ENCODE measurements at places on chromosomes 2 and 18. TPM values are rescaled to one million over a fixed set of nuclear protein-coding genes. Genes with fewer than 3 reads are reported as not detected.

GRCh38 chr18:7877609-7878008, 310.5 kb downstream of the PTPRM start:
- DNase-seq = no peak

- no peak for DNase-seq
These were observed 16.6 kb downstream of the MALL start for GRCh38 chr2:110099038-110099425.

GNAL gene
- 5.3 TPM for total RNA-seq

GRCh38 chr2:100818606-100819369, 1.2 kb upstream of the NPAS2 start:
- peak; percentile 69 for DNase-seq

- DNase-seq = no peak
These were observed 86.7 kb downstream of the FTCDNL1 start for GRCh38 chr2:199764273-199764800.

DNA sequence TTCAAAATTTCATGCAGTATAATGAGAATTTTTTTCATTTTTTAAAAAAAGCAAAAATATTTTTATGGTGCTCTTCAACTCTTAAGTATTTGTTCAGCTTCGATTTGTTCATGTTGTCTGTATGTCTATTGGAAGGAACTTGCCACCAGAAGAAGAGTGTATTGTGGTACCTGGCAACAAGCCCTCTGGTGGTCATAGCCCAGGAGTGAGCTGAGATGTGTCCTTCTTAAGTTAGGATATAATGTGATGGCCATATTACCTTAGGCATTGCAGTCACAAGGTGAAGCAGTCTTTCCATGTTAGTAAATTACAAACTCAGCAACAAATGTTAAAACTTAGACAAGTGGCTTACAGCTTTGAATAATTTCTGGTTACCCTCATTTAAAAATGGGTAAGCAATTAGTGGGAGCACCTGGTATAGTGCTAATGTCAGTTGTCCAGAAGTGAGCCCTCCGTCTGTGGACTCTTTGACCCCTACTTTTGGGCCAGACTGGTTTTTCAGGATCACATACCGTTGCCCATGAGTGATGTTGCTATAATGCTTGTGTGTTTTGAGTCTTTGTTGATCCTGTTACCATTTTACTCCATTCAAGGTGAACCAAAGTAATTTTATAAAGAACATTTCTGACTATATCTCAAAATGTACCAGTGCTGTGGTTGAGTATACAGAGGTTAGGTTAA, 57.4 kb downstream of the MYO1B start:
- DNase-seq = no peak

GRCh38 chr2:12287220-12287751, 429.4 kb upstream of the TRIB2 start:
- DNase-seq = no peak

MRO gene
- 0.28 TPM for total RNA-seq

SERPINB2 gene
- total RNA-seq = not detected
